ENCODE measurements at places on chromosomes 6 and 20. TPM values are rescaled to one million over a fixed set of nuclear protein-coding genes. Genes with fewer than 3 reads are reported as not detected.

The PPDPF gene
- 51.0 TPM for total RNA-seq

The SEMG1 gene
- not detected for total RNA-seq

The MYT1 gene
- 3.5 TPM for total RNA-seq

The PRRC2A gene
- total RNA-seq = 123 TPM

The BHLHE23 gene
- total RNA-seq = not detected

The REM1 gene
- not detected for total RNA-seq

The CPNE5 gene
- 0.63 TPM for total RNA-seq

The CTAGE9 gene
- not detected for total RNA-seq
